ENCODE measurements at places on chromosomes 7 and 10.

GRCh38 chr10:34341473-34341872 lies 473.6 kb downstream of the PARD3 start:
- no peak for DNase-seq

- DNase-seq, result no peak
Observed at GRCh38 chr7:114364151-114364550, 50.5 kb upstream of the FOXP2 start.

- no peak for DNase-seq
Observed at GRCh38 chr7:36129048-36129534, 24.0 kb upstream of the EEPD1 start.

DNA sequence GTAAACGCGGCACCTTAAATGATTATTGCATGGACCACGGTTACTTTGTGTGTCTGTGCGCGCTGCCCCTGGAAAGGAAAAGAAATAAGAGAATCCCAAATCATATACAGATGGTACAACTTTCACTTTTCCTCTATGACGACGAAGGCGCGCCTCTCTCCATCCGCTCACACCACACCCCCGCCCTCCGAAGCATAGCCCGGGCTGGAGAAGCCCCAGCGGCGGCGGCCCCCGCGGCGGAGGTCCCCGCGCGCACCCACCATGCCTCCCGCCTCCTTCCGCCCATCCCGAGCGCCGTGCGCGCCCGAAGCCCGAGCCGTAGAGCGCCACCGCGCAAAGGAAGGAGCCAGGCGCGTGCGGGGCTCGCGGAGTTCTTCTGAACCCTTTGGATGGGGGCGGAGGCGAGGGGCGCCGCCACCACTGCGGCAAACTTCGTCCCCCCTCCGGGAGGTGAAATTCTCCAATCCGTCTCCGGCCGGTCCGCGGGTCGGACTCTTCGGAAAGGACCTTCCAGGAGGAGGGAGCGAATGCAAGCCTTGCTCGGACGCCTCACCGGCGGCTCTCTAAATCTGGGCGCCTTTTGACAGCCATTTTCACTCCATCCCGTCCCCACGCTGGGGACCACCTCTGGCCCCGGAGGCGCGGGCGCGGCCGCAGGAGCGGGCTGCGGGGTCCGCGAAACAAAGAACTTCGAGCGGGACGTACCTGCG lies 588 bp downstream of the GLI3 start:
- DNase-seq, result peak; percentile 39

GRCh38 chr10:111560027-111560426 lies 483.2 kb downstream of the ADRA2A start:
- no peak for DNase-seq

DNA sequence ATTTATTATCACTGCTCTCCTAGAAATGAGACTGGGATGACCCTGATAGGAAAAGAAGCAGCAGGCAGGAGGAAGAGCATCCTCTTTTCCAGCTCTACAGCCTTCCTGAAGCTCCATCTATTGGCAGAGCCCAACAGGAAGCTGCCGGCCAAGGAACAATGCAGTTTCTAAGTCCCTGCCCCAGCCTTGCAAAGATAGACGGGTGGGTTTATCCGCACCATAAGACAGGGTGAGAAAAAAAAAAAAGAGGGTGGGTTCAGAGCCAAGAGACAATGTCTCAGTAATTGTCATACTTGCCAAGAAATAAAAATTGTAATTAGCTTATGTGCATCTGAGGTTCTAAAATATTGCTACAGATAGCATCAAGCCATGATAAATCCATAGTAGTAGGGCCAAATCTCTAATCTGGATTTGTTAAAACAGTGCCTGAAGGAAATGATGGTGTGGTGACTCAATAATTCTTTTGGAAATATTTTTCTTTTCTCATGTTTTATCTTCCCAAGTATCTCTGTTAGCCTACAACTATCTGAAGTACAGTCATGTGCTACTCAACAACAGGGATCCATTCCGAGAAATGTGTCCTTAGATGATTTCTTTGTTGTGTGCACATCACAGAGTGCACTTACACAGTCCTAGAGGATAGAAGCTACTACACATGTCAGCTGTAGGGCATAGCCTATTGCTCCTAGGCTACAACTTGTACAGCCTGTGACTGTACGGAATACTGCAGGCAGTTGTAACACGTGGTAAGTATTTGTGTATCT lies 242.9 kb upstream of the CXCL12 start:
- no peak for DNase-seq

DNA sequence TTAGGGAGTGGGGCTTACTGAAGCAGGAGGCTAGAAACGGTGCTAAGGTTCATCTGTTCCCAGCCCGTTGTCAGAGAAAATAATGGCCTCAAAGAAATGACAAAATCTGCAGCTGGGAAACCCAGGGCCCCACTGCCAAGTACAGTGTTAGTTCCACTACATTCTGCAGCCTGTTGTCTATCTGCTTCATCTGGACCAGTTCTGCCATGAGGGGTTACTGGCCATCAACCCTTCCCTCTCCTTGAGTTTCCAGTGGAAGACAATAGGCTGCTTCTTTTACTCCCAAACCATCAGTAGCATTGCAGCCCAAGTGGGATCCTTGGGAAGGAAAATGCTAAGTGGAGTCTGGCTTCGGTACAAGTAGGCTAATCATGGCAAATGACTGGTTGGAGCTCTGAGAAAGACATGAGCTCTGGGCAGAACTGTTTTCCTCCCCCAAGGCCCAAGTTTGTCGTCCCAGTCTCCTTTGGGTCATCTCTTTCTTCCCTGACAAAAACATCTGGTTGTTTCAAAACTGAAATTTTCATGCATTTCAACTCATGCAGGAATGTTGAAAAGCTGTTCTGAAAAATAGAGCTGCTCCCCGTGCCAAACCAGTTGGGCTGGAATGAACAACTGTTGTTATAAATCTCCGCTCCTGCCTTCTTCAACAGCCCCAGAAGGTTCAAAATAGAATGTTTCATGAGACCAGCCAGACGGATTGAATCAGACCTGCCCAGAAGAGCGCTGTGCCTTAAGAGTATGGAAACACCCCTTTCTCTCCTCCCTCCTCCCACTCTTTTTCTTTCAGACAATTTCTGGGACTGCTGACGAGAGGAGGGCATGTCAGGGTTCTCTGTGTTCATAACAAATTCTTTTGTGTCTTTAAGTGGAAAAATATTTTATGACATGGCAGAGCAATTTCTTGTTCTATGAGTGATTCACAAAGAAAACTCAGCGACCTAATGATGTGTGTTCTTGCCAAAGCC lies 116.6 kb downstream of the RAB18 start:
- DNase-seq, result peak; percentile 70

DNA sequence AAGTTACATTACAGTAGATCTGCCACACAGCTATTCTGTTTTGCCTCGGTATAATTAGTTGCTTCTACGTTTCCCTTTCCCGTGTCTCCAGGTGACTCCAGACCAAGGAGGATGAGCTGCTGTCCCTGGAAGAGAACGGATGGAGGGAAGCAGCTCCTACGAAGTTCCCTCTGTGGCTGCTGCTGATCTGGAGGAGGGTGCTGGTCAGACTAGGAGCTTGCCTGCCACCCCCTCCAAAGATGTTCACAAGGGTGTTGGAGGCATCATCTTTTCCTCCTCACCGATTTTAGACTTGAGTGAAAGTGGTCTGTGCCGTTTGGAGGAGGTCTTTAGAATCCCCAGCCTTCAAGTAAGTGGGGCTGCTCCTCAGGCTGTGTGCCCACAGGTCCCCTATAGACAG lies 1.4 kb downstream of the LRRC27 start:
- DNase-seq, result no peak

DNA sequence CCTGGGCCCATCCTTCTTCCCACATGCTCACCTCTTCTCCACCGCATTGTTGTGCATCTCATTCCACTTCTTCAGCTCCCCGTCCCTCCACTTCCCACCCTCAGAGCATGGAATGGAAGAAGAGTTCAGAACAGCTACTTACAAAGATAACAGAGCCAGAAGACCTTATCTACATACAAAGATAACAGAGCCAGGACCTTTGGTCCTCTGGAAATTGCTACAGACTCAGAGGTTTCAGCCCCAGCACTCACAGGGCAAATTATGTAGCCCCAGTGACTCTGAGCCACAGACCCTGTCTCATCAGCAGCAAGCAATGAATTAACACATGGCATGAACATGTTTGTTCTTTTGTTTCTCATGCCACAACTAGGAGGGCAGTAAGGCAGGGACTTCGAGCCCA lies 28.7 kb upstream of the SLC29A3 start:
- DNase-seq, result no peak

GRCh38 chr7:33072471-33072870 lies 9.9 kb upstream of the NT5C3A start:
- no peak for DNase-seq

- no peak for DNase-seq
Observed at GRCh38 chr10:61263518-61263917, 189.7 kb downstream of the TMEM26 start.

- no peak for DNase-seq
Observed at GRCh38 chr7:17299483-17299991, 1.1 kb downstream of the AHR start.

GRCh38 chr10:8508882-8509281 lies 454.4 kb downstream of the GATA3 start:
- no peak for DNase-seq

- no peak for DNase-seq
Observed at GRCh38 chr10:97572214-97572989, at the start of gene ANKRD2. TSS of gene ANKRD2 (plus strand) at chr10:97572779. CDS start at chr10:97572789, 10 bp downstream.

DNA sequence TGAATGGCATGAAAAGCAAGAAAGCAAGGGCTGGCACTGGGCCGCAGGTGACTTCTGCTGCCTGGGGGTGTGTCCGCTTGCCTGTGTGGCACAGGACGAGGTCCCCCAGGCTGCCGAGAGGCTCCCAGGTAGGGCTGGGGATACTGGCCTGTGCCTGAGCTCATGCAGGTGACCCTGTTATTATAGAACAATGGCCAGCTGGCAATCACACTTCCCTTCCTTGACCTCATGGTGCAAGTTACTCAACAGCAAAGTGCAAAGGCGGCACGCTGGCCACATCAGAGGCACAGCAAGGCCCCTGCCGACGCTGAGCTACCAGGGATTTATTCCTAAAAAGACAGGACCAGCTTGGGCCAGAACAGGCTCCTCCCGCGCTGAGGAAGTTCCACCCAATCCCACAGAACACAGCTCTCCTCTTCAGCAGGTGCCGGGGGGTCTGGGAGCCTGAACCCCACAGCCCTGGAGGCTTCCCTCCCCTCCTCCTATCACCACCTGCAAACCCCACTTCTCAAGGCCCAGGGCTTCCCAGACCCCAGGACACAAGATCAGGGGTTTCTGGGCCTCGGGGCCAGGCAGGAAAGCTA lies 1.4 kb upstream of the ADAM8 start:
- no peak for DNase-seq

GRCh38 chr10:48322017-48322416 lies 15.5 kb downstream of the MAPK8 start:
- no peak for DNase-seq

DNA sequence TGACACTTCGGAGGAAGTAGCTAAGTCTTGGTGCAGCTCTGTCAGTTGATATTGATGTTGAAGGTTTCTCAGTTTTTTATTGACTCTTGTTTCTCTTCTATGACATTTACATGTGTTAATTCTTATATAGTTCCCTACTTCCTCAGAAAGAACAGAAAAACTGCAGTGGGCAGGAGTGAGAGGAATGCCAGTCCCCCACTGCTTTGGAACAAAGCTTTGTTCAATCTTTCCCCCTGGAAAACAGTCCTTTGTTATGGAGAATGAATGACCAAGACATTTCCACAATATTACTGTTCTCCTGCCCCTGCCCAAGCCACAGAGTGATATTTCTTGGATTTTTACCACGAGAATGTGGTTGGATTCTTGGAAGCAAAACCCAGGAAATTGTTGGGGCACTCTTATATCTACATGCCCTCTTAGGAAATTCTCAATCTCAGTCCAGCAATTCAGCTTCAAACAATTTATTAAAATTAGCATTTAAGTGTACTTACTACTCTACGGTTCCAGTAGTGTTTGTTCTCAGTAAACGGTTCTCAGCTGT lies 258.0 kb upstream of the KCND2 start:
- DNase-seq, result no peak

GRCh38 chr7:140883378-140883777 lies 41.4 kb downstream of the BRAF start:
- DNase-seq, result no peak

DNA sequence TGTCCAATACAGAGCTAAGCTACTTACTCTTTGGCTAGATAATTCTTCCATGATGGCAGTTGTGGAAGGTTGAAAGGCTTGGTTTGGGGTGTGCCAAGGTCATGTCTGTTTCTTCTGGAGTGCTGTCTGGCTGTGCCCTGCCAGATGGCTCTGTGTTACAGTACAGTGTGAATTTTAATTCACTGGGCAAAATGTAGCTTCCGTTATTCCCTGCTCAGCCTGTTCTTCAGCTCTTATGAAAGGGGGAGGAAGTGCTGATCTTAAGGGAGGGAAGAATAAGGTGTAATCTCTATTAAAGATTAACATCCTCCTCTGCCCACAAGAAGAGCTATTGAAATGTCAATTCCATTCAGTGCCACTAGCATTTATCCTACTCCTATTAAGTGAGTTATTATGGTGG lies 52.2 kb downstream of the SND1 start:
- no peak for DNase-seq

DNA sequence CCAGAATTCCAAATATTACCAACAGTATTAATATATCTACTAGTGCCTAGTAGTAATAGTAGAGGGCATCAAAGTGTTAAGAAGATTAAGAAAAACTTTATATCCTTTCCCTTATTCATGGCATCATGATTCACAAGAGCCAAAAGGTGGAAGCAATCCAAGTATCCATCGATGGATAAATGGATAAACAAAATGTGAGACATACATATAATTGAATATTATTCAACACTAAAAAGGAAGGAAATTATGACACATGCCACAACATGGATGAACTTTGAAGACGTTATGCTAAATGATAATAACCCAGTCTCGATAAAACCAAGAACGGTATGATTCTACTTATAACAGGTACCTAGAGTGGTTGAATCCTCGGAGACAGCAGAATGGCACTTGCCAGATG lies 23.1 kb downstream of the CDCA7L start:
- no peak for DNase-seq

DNA sequence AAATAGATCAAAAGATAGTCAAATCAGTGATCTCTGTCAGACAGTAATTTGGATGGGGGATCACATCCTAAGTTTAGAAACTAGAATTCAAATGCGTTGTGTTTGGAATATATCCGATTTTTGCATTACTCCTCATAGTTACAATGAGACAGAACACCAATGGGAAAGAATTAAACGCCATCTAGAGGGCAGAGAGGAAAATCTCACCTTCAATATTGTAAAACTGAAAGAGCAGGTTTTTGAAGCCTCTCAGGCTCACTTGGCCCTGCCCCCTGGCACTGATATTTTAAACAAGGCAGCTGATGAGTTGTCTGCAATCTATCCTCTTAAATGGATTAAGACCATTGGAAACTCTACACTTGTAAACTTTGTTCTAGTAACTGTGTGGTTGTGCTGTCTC lies 17.7 kb downstream of the FRG2B start:
- DNase-seq, result no peak
